ENCODE measurements at places on chromosomes 3 and 15.

DNA sequence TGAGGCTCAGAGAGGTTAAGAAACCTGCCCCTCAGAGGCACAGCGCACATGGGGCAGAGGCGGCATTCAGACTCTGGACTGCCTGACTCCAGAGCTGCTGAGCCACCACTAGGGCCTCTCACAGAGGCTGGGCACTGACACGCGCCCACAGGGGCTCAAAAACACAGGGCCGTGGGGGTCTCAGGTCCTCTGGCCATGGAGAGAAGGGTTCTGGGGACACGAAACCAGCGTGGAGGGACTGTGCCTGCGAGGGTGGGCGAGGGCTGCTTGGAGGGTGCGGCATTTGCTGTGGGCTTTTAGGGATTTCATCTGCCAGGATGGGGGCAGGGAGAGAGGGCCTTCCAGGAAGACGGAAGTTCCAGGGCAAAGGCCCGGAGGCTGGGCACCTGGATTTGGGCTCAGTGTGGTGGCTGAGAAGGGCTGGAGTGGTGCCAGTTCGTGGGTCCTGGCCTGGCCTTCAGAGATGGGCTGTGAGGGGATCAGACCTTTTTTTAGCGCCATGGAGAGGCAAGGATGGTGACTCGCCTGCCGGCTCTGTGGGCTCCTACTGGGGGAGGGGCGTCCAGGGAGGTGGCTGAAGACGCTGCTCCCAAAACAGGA, 69.6 kb downstream of the EFCAB12 start:
- DNase-seq = no peak

GRCh38 chr15:101288905-101289513, 6.0 kb downstream of the SNRPA1 start:
- peak; percentile 46 for DNase-seq

DNA sequence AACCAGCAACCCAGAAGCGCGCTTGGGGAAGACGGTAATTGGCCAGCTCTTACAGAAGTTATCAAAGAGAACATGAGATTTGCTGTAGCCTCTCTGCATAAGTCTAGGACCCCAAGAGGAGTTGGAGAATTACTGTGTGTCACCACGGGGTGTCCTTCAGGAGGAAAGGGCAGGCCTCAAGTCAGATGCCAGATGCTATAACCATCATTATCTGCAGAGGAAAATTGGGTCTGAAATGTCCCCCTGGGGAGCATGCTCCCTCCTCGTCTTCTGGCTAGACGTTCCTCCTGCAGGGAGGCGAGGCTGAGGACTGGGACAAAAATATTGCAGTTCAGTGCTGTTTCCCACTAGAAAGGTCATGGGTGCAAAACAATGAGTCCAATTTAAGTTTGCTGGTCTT, 380.5 kb upstream of the CFAP20DC start:
- no peak for DNase-seq

- DNase-seq = no peak
These were observed 21.4 kb downstream of the ZBTB38 start for GRCh38 chr3:141389703-141390102.

GRCh38 chr3:63061449-63061848, 186.2 kb upstream of the CADPS start:
- no peak for DNase-seq

- DNase-seq = no peak
These were observed 66.8 kb upstream of the GLCE start for GRCh38 chr15:69093614-69094013.

DNA sequence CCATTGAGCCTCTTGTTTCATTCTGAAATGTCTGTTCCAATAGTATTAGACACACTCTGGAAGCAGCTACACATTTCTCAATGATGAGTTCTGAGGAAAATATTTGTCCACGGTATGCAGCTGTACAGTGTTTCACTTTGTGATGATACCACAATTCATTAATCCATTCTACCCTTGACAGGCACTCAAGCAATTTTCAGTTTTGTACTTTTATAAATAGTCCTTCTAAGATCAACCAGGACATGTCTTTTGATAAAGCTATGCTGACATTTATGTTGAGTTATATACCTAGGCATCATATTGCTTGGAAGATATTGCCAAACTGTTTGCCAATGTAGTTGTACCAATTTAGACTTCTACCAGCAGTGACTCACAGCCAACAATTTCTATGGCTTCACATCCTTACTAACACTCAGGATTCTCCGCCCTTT, 165.1 kb upstream of the COL8A1 start:
- DNase-seq = no peak

- DNase-seq = peak; percentile 72
These were observed 4.5 kb upstream of the GATA2 start for GRCh38 chr3:128497305-128498126.

DNA sequence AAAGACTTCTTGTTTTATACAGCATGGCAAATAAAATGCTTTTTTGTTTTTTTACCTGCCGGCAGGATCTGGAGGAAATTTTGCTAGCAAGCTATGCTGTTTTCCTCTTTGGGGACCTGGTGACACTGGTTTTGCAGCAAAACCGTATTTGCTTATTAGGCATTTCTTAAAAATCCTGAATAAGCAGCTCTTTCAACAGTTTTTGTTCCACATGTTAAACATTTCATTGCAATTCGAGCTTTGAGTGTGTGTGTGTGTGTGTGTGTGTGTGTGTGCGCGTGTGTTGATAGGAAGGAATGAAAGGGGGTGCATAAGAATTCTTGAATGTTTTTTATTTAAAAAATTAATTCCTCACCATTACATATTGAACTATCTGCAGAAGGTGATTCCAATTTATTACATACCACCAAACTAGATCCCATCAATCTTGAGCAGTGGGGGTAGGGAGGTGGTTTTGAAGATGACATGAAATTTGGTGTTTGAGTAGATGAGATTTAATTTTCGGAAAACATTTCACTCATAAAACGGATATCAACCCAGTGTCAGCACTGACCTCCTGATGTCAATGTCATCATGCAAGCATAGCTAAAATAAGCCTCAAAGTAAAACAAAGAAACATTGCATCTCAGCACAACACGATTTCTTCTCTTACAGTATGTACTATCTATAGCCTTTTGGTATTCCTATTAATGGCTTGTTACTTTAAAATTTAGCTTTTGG, 17.3 kb downstream of the ZBTB38 start:
- DNase-seq = peak; percentile 32

DNA sequence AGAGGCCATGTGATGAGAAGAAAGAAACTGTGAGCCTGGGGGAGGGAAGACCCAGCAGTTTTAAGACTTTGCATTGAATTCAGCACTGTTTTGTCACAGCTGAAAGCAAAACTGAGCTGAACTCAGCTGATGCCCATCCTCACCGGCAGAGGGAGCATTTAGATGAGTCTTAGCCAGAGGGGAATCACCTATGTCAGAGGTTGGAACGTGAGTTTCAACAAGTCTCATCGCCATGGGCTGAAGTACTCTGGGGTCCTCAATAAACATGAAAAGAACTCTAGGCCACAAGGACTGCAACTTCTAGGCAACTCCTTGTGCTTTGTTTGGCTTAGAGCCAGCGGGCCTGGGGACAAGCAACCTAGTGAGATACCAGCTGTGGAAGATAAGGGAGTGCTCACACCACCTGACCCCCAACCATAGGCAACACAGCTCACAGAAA, 324.5 kb downstream of the TBL1XR1 start:
- peak; percentile 62 for DNase-seq

GRCh38 chr3:169694117-169694516, 30.6 kb upstream of the MECOM start:
- no peak for DNase-seq

- DNase-seq = peak; percentile 70
These were observed 52.4 kb downstream of the SUCNR1 start for GRCh38 chr3:151925876-151926275.
